Heart left ventricle (tissue), 16 donors: ENCODE measurements at places on chromosomes 2 and 18. TPM values are rescaled to one million over a fixed set of nuclear protein-coding genes. Genes with fewer than 3 reads are reported as not detected.

- H3K36me3 ChIP-seq, result no peaks in the 10 kb centered on the region
- H3K4me1 ChIP-seq, result no peaks in the 10 kb centered on the region
- no peak overlapping the region for H3K27ac ChIP-seq
- no peak overlapping the region for H3K4me3 ChIP-seq
- no peaks in the 10 kb centered on the region for H3K27me3 ChIP-seq
Measured at GRCh38 chr18:76993085-76993382, 139.5 kb downstream of the MBP start.

DNA sequence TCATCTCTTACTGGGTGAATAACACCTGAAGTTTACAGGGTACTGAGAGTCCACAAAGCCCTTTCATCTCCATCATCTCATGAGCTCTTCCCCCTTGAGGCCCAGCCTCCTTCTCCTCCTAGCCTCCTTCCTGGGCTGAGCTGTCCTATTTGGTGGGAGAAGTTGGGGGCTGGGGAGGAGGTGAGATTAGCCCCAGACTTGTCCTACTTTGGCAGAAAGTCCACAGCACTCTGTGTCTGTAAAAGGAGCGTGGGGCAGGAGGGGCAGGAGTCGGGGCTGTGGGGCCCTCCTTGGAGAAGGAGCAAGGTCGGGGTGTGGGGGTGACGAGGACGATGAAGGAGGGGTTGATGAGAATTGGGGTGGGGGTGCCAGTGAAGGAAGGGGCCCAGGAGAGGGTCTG, 10.0 kb upstream of the DES start:
- H3K4me3 ChIP-seq, result no peak overlapping the region
- peaks cover 13% of the 10 kb centered on the region for H3K4me1 ChIP-seq
- no peaks in the 10 kb centered on the region for H3K27me3 ChIP-seq
- peak overlapping the region; percentile 96 for H3K27ac ChIP-seq
- no peaks in the 10 kb centered on the region for H3K36me3 ChIP-seq

- DNase-seq, result no peak
- H3K36me3 ChIP-seq, result no peaks in the 10 kb centered on the region
- no peak overlapping the region for H3K4me3 ChIP-seq
- H3K27ac ChIP-seq, result no peak overlapping the region
Measured at GRCh38 chr2:234279637-234280036, 217.2 kb downstream of the ARL4C start.

COL5A2 gene
- total RNA-seq, result 23.7 TPM

GRCh38 chr2:14998546-14998945, 366.0 kb downstream of the LRATD1 start:
- H3K27ac ChIP-seq, result no peak overlapping the region
- no peaks in the 10 kb centered on the region for H3K4me1 ChIP-seq
- H3K27me3 ChIP-seq, result no peaks in the 10 kb centered on the region
- no peak for DNase-seq

DNA sequence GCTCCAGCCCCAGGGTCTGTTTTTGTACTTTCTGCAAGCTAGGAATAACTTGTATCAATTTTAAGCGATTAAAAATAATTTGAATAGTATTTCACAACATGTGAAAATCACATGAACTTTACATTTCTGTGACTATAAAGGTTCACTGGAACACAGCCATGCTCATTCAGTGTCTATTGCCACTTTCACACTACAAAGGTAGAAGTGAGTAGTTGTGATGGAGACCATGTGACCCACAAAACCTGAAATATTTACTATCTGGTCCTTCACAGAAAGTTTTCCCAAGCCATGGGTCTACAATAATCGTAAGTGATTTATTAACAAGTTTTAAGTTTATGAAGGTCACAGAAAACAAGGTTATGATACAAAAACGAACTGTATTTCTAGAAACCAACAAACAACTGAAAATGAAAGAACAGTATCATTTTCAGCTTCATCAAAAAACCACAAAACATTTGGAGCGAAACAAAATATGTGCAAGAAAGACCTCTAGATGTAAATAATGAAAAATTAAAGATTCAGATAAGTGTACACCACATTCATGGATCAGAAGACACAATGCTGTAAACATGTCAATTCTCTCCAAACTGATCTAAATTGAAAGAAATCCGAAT, 68.9 kb upstream of the DNER start:
- H3K27me3 ChIP-seq, result no peaks in the 10 kb centered on the region
- H3K36me3 ChIP-seq, result peaks cover 75% of the 10 kb centered on the region
- no peak overlapping the region for H3K4me3 ChIP-seq
- DNase-seq, result no peak

DNA sequence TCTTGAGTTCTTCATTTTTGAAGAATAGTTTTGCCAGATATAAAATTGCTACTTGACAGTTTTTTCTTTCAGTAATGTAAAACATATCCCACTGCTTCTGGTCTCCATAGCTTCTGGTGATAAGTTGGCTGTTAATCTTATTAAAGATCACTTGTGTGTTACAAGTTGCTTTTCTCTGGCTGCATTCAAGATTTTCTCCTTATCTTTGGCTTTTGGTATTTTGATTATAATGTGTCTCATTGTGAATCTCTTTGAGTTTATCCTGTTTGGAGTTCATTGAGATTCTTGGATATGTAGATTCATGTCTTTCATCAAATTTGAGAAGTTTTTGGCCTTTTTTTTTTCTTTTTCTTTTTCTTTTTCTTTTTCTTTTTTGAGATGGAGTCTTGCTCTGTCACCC, 20.2 kb upstream of the ADNP2 start:
- H3K36me3 ChIP-seq, result no peaks in the 10 kb centered on the region
- no peak for DNase-seq
- no peak overlapping the region for H3K27ac ChIP-seq
- no peaks in the 10 kb centered on the region for H3K27me3 ChIP-seq
- no peak overlapping the region for H3K4me3 ChIP-seq

CCL20 gene
- total RNA-seq, result not detected

EGR4 gene
- not detected for total RNA-seq

LHCGR gene
- 0.42 TPM for total RNA-seq

DNA sequence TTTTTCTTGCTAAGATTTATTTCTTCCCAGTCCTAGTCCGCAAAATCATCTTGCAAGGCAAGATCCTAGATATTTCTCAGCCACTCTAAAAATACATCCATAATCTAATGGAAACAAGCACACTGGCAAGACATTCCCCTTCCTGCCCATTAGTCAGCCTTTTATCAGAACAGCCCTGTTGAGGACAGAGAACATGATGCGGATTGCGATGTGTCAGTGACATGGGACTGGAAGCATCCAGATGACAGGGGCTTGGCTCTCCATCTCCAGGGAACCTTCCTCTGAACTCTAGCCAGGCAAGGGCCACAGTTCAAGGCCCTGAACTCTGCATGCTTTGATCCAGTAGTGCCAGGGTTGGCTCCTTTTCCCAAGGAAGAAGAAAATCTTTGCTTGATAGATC, 70.0 kb downstream of the VSNL1 start:
- no peak overlapping the region for H3K4me3 ChIP-seq
- peaks cover 13% of the 10 kb centered on the region for H3K4me1 ChIP-seq
- peak; percentile 64 for DNase-seq
- no peaks in the 10 kb centered on the region for H3K36me3 ChIP-seq
- peak overlapping the region; percentile 66 for H3K27ac ChIP-seq

ACVR1C gene
- 0.16 TPM for total RNA-seq

CXCR1 gene
- total RNA-seq, result 0.39 TPM

GRCh38 chr2:223123855-223124610, 72.0 kb downstream of the KCNE4 start:
- H3K27ac ChIP-seq, result no peak overlapping the region
- no peaks in the 10 kb centered on the region for H3K27me3 ChIP-seq
- peak; percentile 25 for DNase-seq
- H3K4me1 ChIP-seq, result peaks cover 31% of the 10 kb centered on the region

GRCh38 chr2:216714376-216714775, 19.0 kb upstream of the IGFBP5 start:
- no peaks in the 10 kb centered on the region for H3K4me1 ChIP-seq
- H3K27me3 ChIP-seq, result no peaks in the 10 kb centered on the region
- DNase-seq, result no peak

DNA sequence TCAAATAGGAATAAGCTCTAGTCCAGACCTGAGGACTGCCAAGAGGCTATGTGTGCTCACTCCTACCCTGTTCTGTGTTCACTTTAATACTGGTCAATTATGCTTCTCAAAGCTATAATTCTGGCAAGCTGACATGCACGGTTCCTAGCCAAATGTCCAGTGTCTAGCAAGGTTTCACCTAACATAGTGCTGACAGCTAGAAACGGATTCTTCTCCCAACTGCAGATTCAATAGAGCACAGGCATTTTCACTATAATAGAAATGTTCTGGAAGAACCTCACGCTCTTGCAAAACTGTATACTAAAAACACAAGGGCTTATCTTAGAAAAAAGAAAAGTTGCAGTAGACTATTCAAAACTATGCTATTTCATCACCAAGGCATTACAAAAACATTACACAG, 45.1 kb downstream of the HDAC4 start:
- peaks cover 20% of the 10 kb centered on the region for H3K36me3 ChIP-seq
- H3K27ac ChIP-seq, result no peak overlapping the region
- no peaks in the 10 kb centered on the region for H3K27me3 ChIP-seq
- no peak overlapping the region for H3K4me3 ChIP-seq

NEU4 gene
- total RNA-seq, result 1.4 TPM

GRCh38 chr2:207895274-207895860, 125.7 kb upstream of the FZD5 start:
- H3K4me1 ChIP-seq, result peaks cover 21% of the 10 kb centered on the region
- DNase-seq, result no peak
- no peak overlapping the region for H3K27ac ChIP-seq
- peaks cover 4% of the 10 kb centered on the region for H3K36me3 ChIP-seq
- H3K4me3 ChIP-seq, result no peak overlapping the region

BBS5 gene
- total RNA-seq, result 6.5 TPM

DNA sequence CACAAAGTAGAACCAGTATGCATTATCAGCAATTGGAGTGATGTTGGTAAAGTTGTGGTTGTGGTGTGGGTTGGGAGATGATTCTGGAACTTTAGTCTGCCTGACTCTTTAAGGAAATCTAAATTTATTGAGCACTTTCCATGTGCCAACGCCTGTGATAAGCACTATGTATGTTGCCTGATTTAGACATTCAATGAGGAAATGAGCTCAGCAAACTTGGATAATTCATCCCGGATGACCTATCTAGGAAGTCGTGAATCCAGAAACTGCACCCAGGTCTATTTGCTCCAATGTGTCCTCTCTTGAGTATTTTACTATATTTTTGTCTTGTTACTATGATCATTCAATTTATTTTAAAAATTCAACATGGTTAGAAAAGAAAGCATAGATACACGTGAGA, 400.8 kb upstream of the MMADHC start:
- no peak overlapping the region for H3K27ac ChIP-seq
- no peak for DNase-seq
- H3K36me3 ChIP-seq, result no peaks in the 10 kb centered on the region
- no peaks in the 10 kb centered on the region for H3K27me3 ChIP-seq
- no peak overlapping the region for H3K4me3 ChIP-seq

OR6B2 gene
- total RNA-seq, result not detected

GRCh38 chr18:23136326-23137096, 1.2 kb downstream of the CABLES1 start:
- peaks cover 35% of the 10 kb centered on the region for H3K27me3 ChIP-seq
- peak; percentile 53 for DNase-seq
- peaks cover 20% of the 10 kb centered on the region for H3K4me1 ChIP-seq
- H3K27ac ChIP-seq, result peak overlapping the region; percentile 52
- H3K4me3 ChIP-seq, result peak overlapping the region; percentile 75

- H3K27me3 ChIP-seq, result no peaks in the 10 kb centered on the region
- no peak for DNase-seq
- no peak overlapping the region for H3K4me3 ChIP-seq
- peaks cover 6% of the 10 kb centered on the region for H3K4me1 ChIP-seq
- H3K36me3 ChIP-seq, result no peaks in the 10 kb centered on the region
Measured at GRCh38 chr2:107001551-107001950, 115.6 kb upstream of the ST6GAL2 start.

DNA sequence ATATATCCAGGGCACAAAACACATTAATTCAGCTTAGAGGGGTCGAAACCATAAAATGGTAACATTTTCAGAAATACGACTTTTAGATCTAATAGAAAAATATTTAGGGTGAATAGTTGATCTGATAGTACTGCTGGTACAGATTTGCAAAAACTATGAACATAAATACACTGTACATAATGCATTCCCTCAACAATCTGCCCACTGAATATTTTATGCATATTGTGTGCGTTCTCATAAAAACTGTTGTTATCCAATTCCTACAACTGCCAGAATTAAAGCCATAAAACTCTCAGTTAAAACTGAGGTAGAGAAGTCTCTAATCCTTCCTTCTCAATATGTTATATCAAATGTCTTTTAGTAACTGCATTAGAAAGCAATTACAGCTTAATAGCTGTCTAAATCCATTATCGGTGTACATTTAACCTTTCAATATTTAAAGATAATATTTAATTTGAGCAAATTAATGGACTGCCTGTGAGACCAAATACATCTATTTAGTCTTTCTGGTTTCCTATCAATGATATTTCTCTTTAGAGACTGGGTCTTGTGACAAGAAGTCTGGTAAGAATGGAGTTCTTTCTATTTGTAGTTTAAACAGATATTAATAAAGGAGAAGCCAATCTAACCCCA, 32.5 kb downstream of the TCF4 start:
- no peaks in the 10 kb centered on the region for H3K27me3 ChIP-seq
- no peak overlapping the region for H3K4me3 ChIP-seq
- H3K27ac ChIP-seq, result no peak overlapping the region
- peaks cover 4% of the 10 kb centered on the region for H3K36me3 ChIP-seq
- H3K4me1 ChIP-seq, result peaks cover 12% of the 10 kb centered on the region

- H3K4me3 ChIP-seq, result peak overlapping the region; percentile 42
- H3K27me3 ChIP-seq, result no peaks in the 10 kb centered on the region
- H3K36me3 ChIP-seq, result no peaks in the 10 kb centered on the region
- no peaks in the 10 kb centered on the region for H3K4me1 ChIP-seq
- DNase-seq, result peak; percentile 71
Measured at GRCh38 chr18:35355140-35355618, 11.0 kb upstream of the ZNF24 start.

- no peaks in the 10 kb centered on the region for H3K27me3 ChIP-seq
- H3K27ac ChIP-seq, result peak overlapping the region; percentile 42
- H3K36me3 ChIP-seq, result no peaks in the 10 kb centered on the region
Measured at GRCh38 chr2:45857867-45858520, 206.5 kb downstream of the PRKCE start.

GRCh38 chr2:62506421-62506750, 391 bp upstream of the TMEM17 start:
- H3K36me3 ChIP-seq, result no peaks in the 10 kb centered on the region
- peak overlapping the region; percentile 88 for H3K27ac ChIP-seq
- peak overlapping the region; percentile 64 for H3K4me3 ChIP-seq
- no peaks in the 10 kb centered on the region for H3K27me3 ChIP-seq

GRCh38 chr2:201132518-201132917, 16.6 kb downstream of the CFLAR start:
- no peak overlapping the region for H3K4me3 ChIP-seq
- H3K27me3 ChIP-seq, result no peaks in the 10 kb centered on the region
- peaks cover 98% of the 10 kb centered on the region for H3K4me1 ChIP-seq
- H3K27ac ChIP-seq, result peak overlapping the region; percentile 100
- DNase-seq, result no peak

GRCh38 chr2:102141970-102142828, at the start of gene IL1R1:
IL1R1 (plus strand) TSS chr2:102142746; CDS start chr2:102157725, 14,979 bp downstream.
- H3K36me3 ChIP-seq, result no peaks in the 10 kb centered on the region
- peak; percentile 88 for DNase-seq
- H3K4me3 ChIP-seq, result peak within 1 kb of the TSS; percentile 89
- H3K4me1 ChIP-seq, result peaks cover 5% of the 10 kb centered on the region
- H3K27me3 ChIP-seq, result no peaks in the 10 kb centered on the region
- peak within 1 kb of the TSS; percentile 95 for H3K27ac ChIP-seq

RESP18 gene
- total RNA-seq, result not detected

GRCh38 chr2:88865801-88866371, 174.4 kb downstream of the RPIA start:
- no peak overlapping the region for H3K4me3 ChIP-seq
- no peak for DNase-seq
- H3K27ac ChIP-seq, result no peak overlapping the region
